Placental pericyte (primary cell): ENCODE measurements at places on chromosomes 11 and 22. TPM values are rescaled to one million over a fixed set of nuclear protein-coding genes. Genes with fewer than 3 reads are reported as not detected.

IL17REL gene
- not detected in 2 replicates for total RNA-seq

YPEL1 gene
- total RNA-seq, result 0.14 and 0.22 TPM in 2 replicates

KCNJ11 gene
- not detected in 2 replicates for total RNA-seq

MS4A15 gene
- not detected in 2 replicates for total RNA-seq

MYOD1 gene
- total RNA-seq, result not detected in 2 replicates

IGSF22 gene
- total RNA-seq, result not detected in 2 replicates

FLRT1 gene
- 0.44 TPM in 1 of 2 replicates, not detected in the other for total RNA-seq

CD248 gene
- total RNA-seq, result 111 and 123 TPM in 2 replicates

MMP26 gene
- not detected in 2 replicates for total RNA-seq

MN1 gene
- total RNA-seq, result 4.6 and 7.2 TPM in 2 replicates

PRODH gene
- 0.44 TPM in 1 of 2 replicates, not detected in the other for total RNA-seq

APOL1 gene
- total RNA-seq, result 9.3 and 31.3 TPM in 2 replicates

NLRP14 gene
- total RNA-seq, result 0.14 TPM in 1 of 2 replicates, not detected in the other

HSPB2 gene
- total RNA-seq, result not detected in 2 replicates

ELFN2 gene
- 0.66 and 1.4 TPM in 2 replicates for total RNA-seq

PRAME gene
- 0.14 and 0.44 TPM in 2 replicates for total RNA-seq

OR8D1 gene
- total RNA-seq, result not detected in 2 replicates

NECTIN1 gene
- total RNA-seq, result 6.8 and 16.5 TPM in 2 replicates
